ENCODE measurements at places on chromosomes 6 and 20. TPM values are rescaled to one million over a fixed set of nuclear protein-coding genes. Genes with fewer than 3 reads are reported as not detected.

- no peak for DNase-seq
These were observed 28.8 kb upstream of the GGTLC1 start for GRCh38 chr20:24017458-24017755.

GRCh38 chr6:23851522-23851921, 274.5 kb upstream of the NRSN1 start:
- no peak for DNase-seq

The LY6G6D gene
- total RNA-seq: not detected

The RNF114 gene
- total RNA-seq: 71.0 TPM

All from esophagus muscularis mucosa (tissue), 4 donors.